ENCODE measurements at places on chromosomes 7 and 10.

GRCh38 chr7:123747620-123748141, 1.1 kb downstream of the WASL start:
- no peak for DNase-seq

DNA sequence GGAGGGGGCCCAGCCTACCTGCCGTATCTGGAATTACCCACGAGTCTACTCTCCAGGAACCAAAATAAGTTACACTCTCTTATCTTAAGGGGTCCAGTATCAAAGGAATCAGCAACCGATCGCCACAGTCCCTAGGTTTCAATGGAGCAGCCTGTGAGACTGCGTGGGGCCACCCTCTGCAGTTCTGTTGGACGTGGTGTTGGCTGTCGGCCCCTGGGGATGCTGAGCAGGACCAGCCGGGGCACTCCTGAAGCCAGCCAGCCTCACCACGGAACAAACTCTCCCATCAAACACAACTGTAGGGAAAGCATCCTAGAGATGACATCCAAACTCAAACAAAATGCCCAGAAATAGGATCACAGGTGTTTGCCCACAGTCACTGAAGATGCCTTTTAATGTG, 25.5 kb upstream of the ABLIM1 start:
- DNase-seq: no peak

DNA sequence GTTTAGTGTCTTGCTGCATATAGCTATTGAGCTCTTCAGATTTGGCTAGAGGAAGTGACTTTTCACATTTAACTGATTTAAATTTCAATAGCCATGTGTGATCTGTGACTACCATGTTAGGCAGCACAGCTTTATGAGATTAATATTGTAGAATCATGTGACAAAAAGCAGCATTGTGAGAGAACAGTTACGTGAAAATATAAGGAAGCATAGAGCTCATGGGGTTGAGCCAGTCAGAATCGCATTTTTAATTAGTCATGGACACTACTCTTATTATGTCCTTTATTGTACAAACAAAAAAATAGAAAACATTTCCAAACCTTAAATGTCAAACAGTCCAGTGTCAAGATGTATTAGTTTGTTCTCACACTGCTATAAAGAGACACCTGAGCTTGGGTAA, 48.0 kb downstream of the MTURN start:
- no peak for DNase-seq

GRCh38 chr10:124990671-124991625, 49.0 kb downstream of the ZRANB1 start:
- no peak for DNase-seq

DNA sequence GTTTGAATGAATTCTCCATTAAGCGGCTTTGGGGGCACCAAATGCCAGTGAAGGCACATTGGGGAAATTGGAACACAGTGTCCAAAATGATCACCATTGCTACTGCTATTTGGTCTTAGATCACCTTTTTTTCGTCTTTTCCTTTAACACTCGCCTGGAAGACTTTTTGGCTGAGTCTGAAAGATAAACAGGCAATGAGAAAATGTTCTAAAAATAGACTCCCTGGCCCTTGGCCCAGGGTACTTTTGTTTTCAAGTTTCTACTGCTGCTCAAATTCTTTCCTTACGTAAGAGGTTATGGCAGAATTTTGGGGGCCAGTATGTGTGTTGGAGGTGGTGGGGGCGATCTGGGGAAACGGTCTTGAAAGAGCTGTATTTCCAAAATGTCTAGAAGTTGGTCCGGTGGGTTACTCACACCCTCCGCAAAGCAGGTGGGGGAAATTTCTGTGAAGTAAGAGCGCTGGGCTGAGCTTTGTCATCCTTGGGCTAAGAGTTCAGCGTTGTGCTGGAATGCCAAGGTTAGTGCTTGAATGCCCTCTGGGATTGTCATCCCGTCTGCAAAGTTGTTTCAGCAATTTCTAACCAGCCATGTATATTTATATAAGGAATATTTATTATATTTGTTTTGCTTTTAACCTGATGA, 1.3 kb upstream of the ITPRIP start:
- DNase-seq: peak; percentile 66

DNA sequence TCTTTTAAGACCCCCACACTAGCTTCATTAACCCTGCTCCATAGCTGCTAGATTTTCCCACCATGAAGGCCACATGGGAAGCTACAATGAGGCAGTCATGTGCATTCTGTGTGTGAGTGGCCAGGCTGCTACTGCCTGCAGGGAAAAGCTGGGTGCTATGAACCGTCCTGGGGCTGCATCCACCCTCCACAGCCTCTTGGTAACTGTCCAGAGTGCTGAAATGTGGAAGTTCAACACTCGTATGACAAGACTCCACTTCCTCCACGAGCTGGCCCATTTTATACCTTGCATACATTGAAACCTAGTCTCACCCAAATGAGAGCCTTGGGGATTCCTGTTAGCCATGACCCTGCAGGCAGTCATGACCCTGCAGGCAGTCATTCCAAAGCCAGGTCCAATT, 59.4 kb downstream of the CUZD1 start:
- no peak for DNase-seq

GRCh38 chr10:100939763-100940344, 27.1 kb downstream of the SLF2 start:
- DNase-seq: no peak

- no peak for DNase-seq
Observed at GRCh38 chr7:46109437-46109836, 188.4 kb upstream of the IGFBP3 start.

- peak; percentile 66 for DNase-seq
Observed at GRCh38 chr10:48981310-48981907, 41.8 kb upstream of the LRRC18 start.

DNA sequence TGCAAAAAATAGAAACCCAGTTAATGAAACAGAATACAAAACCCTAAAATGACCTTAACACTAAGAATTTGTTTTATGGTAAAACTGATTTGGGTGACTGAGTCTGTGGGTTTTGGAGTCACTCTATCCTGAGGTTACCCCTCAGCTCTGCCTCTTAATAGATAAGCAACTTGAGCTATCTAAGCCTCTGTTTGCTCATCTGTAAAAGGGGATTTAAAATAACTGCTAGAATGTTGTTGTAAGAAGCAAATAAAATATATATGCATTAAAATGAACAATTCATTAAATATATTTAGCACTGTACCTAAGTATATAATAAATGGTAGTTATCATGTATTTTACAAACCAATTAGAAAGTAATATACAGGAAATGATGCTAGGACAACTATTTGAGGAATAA, 115.4 kb downstream of the CABCOCO1 start:
- no peak for DNase-seq

GRCh38 chr10:88608780-88609179, 22.2 kb downstream of the LIPJ start:
- DNase-seq: no peak

DNA sequence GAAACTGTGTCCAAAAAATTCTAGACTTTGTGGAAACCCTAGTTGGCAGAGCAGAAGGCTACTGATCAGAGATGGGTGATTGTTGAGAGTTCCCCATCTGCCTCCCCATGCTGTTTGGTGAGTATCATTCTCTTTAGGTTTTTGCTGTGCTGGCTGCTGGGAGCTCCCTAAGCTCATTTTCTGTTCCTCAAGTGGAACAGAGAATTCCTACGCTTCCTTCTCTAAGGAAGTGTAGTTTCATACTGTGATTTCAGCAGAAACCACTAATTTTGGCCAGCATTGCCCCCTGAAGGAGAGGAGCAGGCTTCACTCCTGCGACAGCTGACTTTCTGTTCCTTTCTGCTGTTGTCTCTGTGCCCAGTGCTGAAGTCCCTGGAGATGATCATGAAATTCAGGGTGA, 355.3 kb upstream of the NPVF start:
- no peak for DNase-seq

DNA sequence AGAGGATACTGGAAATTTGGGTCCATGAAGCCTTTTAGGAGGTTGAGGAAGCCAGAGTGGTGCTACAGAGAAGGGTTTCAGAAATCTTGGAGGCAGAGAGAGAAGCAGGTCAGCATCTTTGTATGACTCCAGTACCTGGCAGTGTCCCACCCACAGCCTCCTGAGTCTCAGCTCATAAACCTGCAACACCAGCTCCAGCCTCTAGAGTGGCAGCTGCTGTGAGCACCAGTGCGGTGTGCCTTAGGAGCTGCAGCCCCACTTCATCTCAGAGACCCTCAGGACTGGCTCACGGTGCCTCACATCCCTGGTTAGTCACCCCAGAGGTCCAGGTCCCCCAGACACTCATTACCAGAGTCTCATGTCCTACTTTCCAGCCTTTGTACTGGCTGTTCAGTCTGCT, 84.8 kb upstream of the PRKAR2B start:
- no peak for DNase-seq

- no peak for DNase-seq
Observed at GRCh38 chr10:74084955-74085354, 65.7 kb downstream of the AP3M1 start.

GRCh38 chr7:119252962-119253361, 1020.0 kb upstream of the KCND2 start:
- DNase-seq: no peak

GRCh38 chr7:74215921-74216320, 6.1 kb downstream of the LAT2 start:
- peak; percentile 37 for DNase-seq

DNA sequence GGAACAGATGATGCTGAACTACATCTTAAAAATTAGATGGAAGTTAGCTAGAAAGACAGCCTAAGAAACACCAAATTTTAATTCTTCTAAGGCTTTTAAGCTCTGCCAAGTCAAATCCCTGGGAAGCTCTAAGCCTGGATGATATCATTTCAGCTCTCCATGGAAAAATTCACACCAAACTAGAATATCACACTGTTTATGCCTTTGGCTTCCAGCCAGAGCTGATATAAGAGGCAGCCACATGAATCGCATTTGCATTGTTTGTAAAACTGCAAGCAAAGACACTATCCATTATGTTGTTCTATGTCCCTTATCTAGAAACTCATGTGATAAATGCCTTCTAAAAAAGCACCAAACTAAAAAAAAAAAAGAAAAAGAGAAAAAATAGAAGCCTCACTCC, 430.4 kb downstream of the GRID1 start:
- DNase-seq: no peak

DNA sequence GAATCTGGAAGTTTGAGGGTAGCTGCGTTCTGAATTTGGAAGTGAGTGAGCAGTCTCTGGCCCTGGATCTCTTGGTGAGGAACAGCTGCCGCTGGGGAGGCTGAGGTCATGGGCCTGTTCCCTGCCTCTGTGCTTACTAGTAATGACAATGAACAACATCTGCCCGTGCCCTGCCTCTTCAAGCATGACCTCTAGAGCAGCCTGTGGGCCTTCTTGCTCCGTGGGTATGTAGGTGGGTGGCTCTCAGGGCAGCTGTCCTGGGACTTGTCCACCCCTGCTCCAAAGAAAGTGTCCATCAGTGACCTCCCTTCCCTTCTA, 186.2 kb downstream of the CXCL12 start:
- no peak for DNase-seq

- DNase-seq: no peak
Observed at GRCh38 chr7:28530175-28530802, 118.0 kb downstream of the CREB5 start.

GRCh38 chr10:3476186-3476585, 303.6 kb upstream of the PITRM1 start:
- DNase-seq: no peak

- no peak for DNase-seq
Observed at GRCh38 chr10:51821745-51822144, 122.3 kb upstream of the CSTF2T start.

DNA sequence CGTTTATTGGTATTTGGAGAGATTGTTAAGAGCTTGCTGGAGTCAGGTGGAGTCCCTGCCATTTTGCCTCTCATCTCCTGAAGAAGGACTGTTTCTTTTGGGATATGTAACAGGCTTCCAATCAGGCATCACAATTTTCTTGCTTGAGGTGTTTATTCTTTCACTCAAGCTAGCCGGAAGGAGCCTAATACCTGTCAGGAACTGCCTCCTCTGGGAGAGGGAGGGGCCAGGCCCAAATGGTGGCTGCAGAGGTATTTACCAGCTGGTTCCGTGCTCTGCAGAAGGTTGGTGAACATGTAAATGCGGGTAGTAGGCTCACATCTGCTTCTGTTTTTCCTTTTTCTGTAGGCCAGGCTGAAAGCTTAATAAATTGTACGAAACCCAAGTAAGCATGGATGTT, 114.0 kb downstream of the TCF7L2 start:
- DNase-seq: no peak

DNA sequence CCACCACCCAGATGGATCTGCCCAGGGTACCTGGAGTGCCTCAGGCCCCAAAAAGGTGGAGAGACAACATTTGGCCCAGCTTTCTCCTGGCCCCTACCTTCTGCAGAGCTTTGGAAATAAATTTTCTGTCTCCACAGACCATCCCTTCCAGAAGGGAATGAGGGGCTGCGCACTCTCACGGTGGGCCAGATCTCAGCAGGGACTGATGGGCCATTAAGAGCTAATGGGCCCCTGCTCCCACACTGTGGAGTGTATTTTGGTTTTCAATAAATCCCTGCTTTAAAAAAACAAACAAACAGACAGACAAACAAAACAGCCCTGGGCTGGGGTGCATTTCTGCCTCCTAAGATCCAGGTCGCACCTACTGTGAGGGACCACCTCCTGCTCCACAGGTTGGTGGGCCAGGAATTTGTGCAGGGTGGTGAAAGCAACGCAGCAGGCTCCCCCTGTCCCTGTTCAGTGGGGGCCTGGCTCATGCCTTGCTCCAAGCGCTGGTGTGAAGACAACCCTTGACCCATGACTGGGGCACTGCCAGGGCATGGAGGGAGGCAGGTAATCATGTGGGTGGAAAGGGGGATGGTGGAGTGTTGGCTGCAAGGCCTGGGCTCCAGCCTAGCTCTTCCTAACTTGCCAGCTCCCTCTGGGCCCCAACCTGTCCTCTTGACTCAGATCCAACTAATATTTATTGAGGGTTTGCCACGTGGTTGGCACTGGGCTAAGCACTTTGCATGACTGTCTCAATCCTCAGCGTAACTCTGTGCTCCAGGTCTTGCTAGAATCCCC, 88.5 kb downstream of the COL13A1 start:
- no peak for DNase-seq

DNA sequence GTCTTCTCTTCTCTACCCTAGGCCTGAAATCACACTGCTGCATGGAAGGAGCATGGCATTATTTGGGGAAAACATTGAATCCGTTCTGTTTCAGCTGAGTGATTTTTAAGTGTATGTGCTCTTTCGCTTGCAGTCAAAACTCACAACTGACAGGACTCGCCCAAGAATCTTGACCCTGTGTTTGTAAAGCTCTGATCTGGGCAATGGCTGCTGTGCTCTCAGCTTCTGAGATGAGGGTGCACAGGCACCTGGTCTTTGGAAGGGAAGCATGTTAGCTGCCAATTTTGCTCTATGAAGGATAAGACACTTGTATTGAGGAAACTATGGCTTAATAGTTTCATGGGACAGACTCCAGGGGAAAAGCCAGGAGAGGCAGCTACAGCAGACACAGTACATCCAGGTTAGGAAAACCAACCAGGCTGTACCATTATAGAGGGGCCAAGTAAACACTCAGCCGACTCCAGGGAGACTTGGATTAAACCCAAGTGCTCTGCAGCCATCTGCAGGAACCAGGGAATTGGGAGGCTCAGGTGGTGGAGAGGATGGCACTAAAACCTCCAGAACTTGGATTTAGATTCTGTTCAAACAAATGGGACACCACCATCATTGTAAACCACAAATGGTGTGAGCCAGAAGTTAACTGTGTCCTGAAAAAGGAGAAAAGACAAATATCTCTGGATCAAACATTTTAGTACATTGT, 43.3 kb downstream of the LYZL1 start:
- no peak for DNase-seq

Data from aorta (tissue), 5 donors.